ENCODE measurements at places on chromosomes 5 and 9.

GRCh38 chr9:7117676-7118561 is 360.1 kb downstream of the KDM4C start:
- no peak for DNase-seq

- DNase-seq, result no peak
Observed at GRCh38 chr5:116553366-116553765, 21.3 kb downstream of the SEMA6A start.

DNA sequence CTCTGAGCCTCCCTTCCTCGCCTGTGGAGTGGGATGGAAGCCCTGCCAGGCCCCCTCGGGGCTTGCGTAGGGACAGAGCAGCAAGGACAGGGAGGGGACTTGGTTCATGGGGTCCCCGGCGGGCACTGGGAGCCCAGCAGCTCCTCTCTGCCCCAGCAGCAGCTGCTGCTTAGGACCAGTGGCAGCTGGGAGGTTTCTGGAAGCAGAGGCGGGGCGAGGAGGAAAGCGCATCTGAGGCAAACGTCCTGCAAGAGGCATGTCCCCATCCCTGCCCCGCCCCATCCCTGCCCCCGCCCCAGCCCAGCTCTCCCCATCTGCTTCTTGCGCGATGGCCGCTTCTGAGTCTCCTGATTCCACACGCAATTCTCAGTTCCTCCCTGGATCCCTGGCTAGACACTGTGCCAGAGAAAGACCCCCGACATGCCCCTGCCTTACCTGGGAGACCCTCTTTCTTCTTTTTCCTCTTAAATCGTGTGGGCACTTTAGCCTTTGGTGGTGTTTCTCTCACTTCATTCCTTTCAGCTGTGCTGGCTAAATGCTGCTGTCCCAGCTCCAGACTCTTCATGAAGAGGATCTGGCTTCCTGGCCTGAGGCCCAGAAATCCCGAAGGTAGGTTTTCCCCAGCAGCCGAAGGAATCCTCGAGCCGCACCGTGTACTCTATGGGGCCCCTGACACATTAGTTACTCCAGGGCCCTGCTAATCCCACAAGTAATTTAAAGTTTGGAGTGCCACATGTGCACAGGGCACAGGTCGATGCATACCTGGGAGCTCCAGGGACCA is 4.4 kb upstream of the OR2S2 start:
- DNase-seq, result no peak

- DNase-seq, result no peak
Observed at GRCh38 chr9:78235256-78235761, 566 bp upstream of the CEP78 start.

DNA sequence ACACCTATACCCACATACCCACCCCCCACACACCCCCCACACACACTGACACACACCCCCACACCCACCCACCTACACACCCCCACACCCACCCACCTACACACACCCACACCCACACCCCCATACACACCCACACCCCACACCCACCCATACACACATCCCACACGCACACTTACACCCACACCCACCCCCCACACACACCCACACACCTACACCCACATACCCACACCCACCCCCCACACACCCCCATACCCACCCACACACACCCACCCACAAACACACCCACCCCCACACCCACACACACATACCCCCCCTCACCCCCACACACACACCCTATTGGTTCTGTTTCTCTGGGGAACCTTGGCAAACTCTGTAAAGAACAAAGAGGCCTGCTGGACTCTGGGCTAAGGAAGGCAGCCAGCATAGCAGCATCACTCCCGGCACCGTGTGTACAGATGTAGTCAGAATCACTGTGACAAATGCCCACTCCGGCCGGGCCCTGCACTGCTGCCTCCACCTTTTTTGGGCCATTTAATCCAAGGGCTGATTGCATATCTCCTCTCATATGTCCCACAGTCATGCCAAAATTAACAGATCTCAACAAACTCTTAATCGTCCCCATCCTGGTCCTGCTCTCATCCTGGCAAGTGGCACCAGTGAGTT is 42.3 kb downstream of the COL23A1 start:
- DNase-seq, result no peak

DNA sequence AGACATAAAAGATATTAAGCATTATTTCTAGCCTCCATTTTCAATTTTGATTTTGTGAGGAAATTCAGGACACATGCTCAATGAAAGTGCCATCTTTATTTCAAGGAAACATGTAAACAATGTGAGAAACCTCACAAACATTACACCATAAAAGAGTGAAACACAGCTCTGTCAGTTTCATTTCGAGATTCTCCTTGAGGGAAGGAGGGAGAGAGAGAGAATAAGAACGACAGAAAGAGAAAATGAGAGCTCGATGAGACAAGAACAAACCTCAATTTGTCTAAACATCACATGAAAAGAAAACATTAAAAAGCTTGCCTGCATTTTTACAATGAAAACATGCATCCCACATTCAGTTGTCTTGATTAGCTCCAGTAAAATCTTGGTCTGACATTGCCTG is 553.5 kb upstream of the MEF2C start:
- DNase-seq, result no peak

- no peak for DNase-seq
Observed at GRCh38 chr5:73370640-73371583, 77.7 kb downstream of the FOXD1 start.

DNA sequence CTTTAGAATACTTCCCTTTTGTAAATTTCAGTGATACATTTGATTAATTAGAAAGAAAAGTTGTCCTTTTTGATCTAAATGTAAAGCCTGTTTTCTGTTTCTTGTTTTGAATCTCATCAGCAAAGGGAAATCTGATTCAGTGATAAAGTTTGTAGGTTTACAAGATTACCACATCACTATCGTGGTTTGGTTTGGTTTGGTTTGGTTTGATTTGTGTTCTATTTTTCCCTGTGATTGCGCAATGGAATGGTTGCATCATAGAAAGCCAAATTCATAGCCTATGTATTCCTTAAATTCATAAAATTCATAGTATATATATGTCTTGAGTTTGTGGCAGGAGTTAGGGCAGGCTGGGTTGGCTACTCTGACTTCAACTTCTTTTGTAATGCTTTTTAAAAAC is 15.2 kb downstream of the SRFBP1 start:
- DNase-seq, result no peak

- DNase-seq, result no peak
Observed at GRCh38 chr9:124448019-124448418, 2.2 kb upstream of the ADGRD2 start.

DNA sequence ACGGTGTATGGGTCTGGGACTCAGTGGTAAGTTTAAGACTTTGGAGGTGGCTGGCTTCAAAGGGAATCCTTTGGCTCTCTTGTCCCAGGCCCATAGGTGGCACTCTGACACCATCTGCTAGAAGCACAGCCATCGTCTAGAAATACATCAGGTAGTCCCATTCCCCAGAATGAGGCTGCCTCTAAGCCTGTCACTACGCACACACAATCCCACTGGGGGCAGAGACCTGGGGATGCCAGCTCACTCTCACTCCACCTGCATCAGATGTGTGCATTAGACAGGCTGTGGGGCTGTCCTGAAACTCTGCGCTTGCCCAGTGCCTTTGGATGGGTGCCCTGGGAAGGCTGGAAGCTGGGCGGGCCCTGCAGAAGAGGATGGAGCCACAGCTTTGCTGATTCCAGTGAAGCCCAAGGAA is 127.5 kb upstream of the PANK3 start:
- no peak for DNase-seq

- no peak for DNase-seq
Observed at GRCh38 chr9:105975886-105976645, 281.7 kb downstream of the TMEM38B start.

- DNase-seq, result no peak
Observed at GRCh38 chr5:6743161-6743560, 29.9 kb downstream of the TENT4A start.

GRCh38 chr9:80957801-80958200 is 731.5 kb downstream of the TLE1 start:
- DNase-seq, result no peak

DNA sequence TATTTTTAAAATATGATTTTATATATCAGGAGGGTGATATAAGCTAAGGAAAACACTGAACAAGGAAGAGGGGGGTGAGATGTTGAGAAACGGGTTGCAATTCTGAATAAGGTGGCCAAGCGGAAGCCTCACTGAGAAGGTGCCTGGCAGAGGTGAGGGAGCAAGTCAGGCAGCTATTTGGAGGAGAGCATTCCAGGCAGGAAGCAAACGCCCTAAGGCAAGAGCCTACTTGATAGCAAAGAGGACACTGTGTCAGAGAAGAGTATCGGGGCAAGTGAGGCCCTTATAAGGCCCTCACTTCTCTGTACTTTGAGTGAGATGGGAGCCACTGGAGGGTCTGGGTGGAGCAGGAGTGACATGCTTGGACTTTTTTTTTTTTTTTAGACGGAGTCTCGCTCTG is 8.0 kb upstream of the CTNNA1 start:
- DNase-seq, result no peak

DNA sequence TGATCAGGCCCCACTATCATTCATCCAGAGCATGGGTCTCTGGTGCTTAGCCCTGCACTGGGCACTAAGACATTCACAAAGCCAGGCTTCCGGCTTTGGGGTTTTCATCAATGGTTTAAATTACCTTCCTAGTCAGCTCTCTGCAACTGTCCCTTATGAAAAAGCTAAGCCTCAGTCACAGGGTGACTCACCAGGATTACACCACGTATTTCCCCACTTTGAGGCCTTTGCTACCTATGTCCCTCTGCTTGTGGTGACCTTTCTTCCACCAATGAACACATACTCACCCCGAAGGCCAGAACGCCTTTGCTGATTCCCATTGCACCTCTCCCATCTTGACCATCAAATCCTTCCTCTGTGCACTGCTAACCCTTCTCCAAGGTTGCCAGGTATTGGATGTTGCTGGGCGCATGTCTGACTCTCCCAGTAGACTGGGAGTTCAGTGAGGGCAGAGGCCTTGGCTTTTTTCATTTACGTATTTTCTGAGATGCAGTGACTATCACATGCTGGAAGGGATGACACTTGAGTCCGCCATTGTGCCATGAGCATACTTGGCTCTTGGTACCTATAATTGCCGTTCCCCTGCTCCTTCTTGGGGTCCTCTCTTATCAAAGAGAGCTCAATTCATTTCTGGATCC is 58.7 kb upstream of the TNFSF8 start:
- DNase-seq, result no peak

DNA sequence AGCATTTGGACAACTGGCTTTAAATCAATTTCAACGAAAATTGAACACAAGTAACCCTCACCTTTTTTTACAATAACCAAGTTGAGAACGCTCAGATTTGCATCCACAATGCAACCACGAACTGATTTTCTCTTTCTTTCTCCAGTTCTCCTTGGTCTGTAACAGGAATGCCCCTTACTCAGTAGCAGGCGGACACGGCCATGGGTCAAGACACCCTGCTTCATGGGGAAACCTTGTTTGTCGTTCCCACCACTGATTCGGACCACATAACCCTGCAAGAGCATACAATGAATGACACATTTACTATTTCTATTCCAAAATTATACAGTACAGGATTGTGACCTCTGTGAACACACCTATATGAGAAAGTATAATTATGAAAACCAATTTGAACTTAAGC is 1.4 kb downstream of the RPS6 start:
- DNase-seq, result no peak

- DNase-seq, result no peak
Observed at GRCh38 chr9:121067640-121068039, 7.1 kb upstream of the CNTRL start.

- no peak for DNase-seq
Observed at GRCh38 chr5:61463596-61463995, 131.5 kb downstream of the ZSWIM6 start.

DNA sequence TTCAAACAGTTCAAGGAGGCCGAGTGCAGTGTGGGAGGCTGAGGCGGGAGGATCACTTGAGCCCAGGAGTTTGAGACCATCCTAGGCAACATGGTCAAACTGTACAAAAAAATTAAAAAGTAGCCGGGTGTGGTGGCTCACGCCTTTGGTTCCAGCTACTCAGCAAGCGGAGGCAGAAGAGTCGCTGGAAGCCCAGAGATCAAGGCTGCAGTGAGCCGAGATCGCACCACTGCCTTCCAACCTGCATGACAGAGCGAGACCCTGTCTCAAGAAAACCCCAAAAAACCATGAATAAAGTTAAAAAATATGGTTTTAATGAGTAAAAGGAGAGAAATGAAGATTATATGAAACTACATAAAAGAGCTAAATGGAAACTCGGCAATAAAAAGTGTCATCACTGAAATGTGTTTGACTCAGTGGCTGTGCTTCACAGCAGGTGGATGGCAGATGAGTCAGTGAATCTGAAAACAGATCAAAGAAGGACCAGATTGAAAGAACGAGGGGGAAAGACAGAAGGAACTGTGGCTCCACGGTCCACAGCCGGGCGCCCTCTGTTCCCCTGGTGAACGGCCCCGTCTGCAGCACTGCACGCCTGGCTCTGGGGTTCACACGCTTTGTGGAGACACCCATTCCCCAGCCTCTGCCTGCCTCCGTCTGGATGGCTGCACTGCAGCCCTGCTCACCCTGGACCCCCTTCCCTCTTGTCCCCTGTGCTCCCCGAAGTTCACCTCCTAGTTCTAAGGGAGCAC is 25.1 kb downstream of the EXD3 start:
- no peak for DNase-seq

DNA sequence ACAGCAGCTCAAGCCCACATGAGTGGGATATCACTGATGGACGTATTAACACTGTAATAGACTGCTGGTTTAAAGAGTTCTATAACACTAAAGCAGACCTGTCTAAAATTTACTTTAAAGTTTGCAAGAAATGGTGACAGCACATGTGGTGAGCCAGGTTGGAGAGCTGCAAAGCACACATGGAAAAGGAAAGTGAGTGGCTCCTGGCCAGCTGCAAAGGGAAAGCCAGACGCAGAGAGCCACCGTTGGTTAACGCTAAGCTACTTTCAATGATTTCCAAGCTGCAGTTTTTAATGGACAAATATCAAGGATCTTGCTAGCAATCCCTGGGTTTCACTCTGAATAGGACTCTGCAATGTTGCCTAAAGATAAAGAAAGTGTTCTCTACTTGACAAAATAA is 89.9 kb downstream of the CTNND2 start:
- DNase-seq, result no peak

Data from activated T-helper 1 cell treated with Interleukin-2 at 50 U/mL for 16 hours (primary cell).